Activated CD8-positive, alpha-beta memory T cell treated with anti-CD3 and anti-CD28 coated beads, Interleukin-2, amount 10 ng/mL, durations not matched to agents 7 days and 5 days (primary cell): ENCODE measurements at places on chromosomes 13 and 19. TPM values are rescaled to one million over a fixed set of nuclear protein-coding genes. Genes with fewer than 3 reads are reported as not detected.
A peak's percentile ranks its signal among the peaks of the same experiment; 100 is the strongest.

ZNF229 gene
- 0.61 TPM for total RNA-seq

GRCh38 chr19:855566-856120 is 3.5 kb downstream of the ELANE start:
- no peaks in the 10 kb centered on the region for H3K36me3 ChIP-seq
- peaks cover 13% of the 10 kb centered on the region for H3K27me3 ChIP-seq
- DNase-seq = no peak
- H3K4me3 ChIP-seq = no peak overlapping the region
- no peak overlapping the region for H3K27ac ChIP-seq

DNA sequence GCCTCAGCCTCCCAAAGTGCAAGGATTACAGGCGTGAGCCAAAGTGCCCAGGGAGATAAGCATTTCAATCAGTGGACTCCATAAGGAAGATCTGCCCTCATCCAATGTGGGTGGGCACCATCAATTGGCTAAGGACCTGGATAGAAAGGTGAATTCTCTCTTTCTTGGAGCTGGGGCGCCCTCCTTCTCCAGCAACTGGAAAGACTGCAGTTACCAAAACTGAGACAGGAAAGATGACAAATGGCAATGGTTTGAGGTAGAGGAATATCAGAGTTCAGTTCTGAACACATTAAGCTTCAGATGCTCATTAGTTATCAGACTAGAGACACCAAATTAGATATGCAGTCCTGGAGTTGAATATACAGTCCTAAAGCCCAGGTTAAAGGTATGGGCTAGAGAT is 10.5 kb upstream of the ELF1 start:
- no peaks in the 10 kb centered on the region for H3K27me3 ChIP-seq
- peaks cover 9% of the 10 kb centered on the region for H3K36me3 ChIP-seq
- no peak overlapping the region for H3K27ac ChIP-seq

DNA sequence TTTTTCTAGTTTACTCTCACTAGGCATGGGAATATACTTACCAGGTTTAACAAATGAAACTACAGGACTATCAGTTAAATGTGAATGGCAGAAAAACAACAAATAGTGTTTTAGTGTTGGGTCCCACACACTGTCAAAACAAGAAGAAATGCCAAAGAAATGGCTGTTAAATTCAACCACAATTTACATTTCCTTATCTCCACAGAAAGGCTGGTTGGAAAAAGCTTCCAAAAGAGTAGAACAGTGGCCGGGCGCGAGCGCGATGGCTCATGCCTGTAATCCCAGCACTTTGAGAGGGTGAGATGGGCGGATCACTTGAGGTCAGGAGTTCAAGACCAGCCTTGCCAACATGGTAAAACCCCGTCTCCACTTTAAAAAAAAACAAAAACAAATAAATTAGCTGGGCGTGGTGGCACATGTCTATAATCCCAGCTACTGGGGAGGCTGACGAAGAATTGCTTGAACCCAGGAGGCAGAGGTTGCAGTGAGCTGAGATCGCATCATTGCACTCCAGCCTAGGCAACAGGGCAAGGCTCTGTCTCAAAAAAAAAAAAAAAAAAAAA is 66.5 kb downstream of the SERP2 start:
- no peak for DNase-seq
- H3K4me3 ChIP-seq = no peak overlapping the region
- H3K4me1 ChIP-seq = peaks cover 15% of the 10 kb centered on the region
- peaks cover 41% of the 10 kb centered on the region for H3K27me3 ChIP-seq
- no peak overlapping the region for H3K27ac ChIP-seq

DNA sequence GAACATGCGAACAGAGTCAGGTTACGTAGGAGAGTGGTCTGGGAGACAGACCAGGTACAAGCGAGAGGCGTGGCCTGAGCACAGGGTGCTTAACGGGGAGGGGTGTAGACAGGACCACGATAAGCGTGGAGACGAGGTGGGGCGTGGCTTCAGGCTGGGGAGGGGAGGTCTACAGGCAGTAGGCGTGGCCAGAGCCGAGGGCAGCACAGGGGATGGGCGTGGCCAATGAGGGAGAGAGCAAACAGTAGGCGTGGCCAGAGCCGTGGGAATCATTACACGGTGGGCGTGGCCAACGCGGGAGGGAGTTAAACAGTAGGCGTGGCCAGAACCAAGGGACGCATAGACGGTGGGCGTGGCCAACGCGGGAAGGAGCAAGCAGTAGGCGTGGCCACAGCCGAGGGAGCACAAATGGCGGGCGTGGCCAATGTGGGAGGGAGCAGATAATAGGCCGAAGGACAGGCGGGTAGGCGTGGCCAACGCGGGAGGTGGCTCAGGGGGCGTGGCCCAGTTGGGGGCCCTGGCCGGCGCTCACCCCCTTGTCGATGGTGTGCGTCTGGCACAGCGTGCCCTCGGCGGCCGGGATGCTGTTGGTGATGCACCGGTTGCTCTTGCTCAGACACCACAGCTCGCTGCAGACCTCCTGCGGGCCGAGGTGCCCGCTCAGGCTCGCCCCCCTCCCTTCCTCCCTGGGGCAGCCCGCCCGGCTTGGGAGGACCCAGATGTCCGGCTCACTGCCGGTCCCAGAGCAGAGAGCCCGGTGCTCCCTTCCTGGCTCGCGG is 15.2 kb upstream of the MYO1F start:
- peaks cover 4% of the 10 kb centered on the region for H3K36me3 ChIP-seq
- DNase-seq = peak; percentile 90
- H3K4me1 ChIP-seq = peaks cover 11% of the 10 kb centered on the region
- H3K4me3 ChIP-seq = peak overlapping the region; percentile 63
- H3K27me3 ChIP-seq = peaks cover 6% of the 10 kb centered on the region

KLK15 gene
- not detected for total RNA-seq

DNA sequence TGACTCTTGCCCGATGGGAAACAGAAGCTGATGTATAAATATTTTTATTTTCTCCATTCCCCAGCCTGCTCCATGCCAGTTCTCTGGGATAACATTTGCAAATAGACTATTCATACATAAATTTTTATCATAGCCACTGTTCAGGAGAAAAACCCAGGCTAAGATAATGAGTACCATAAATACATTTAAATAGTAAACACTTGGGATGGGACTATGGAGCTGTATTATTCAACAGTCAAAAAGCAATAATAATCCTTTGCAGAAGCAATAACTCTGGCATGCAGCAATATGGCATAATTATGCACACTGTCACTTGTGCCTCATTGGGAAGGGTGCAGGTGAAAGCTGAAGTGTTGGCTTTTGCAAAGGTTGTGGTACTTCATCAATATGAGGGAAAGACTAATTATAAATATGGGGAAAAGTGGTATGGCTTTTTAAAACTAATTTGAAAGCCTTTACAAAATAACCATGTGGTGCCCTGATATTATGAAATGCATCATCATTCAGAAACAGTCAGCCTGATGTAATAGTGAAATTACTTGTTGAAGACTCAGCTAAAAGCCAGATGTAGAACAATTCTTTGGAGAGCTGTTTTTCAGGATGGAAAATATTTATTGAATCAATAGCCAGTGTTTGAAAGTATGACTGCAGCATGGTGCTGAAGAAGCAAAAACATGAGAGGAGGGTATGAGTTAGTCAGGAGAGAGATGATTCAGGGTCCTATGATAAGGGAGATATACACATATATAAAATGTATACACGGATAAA is 2476.7 kb downstream of the PCDH9 start:
- no peak overlapping the region for H3K27ac ChIP-seq
- H3K36me3 ChIP-seq = no peaks in the 10 kb centered on the region
- DNase-seq = no peak
- no peak overlapping the region for H3K4me3 ChIP-seq

POU4F1 gene
- total RNA-seq = 0.18 TPM

FCER2 gene
- 0.23 TPM for total RNA-seq

DNA sequence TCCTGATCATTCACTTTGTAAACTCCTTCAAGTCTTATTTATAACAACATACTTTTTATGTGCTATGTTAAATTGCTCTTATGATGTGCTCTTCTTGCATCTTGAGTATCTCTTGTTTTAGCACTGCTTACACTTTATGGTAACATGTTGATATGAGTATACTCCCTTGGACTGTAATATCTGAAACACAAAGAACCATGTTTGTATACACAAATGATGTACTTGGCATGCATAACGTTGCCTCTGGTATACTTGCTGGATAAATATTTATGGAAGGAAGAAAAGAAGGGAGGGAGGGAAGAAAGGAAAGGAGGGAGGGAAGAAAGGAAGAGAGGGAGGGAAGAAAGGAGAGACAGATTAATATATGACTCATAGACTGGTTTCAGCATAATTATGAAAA is 333.2 kb downstream of the PCDH9 start:
- H3K4me3 ChIP-seq = no peak overlapping the region
- no peaks in the 10 kb centered on the region for H3K36me3 ChIP-seq
- DNase-seq = no peak
- no peaks in the 10 kb centered on the region for H3K27me3 ChIP-seq
- H3K27ac ChIP-seq = no peak overlapping the region
- H3K4me1 ChIP-seq = no peaks in the 10 kb centered on the region

- no peaks in the 10 kb centered on the region for H3K27me3 ChIP-seq
- no peak overlapping the region for H3K27ac ChIP-seq
- no peak for DNase-seq
These were observed 1005.1 kb downstream of the PCDH9 start for GRCh38 chr13:66225072-66225471.

SLC15A1 gene
- total RNA-seq = not detected

DNA sequence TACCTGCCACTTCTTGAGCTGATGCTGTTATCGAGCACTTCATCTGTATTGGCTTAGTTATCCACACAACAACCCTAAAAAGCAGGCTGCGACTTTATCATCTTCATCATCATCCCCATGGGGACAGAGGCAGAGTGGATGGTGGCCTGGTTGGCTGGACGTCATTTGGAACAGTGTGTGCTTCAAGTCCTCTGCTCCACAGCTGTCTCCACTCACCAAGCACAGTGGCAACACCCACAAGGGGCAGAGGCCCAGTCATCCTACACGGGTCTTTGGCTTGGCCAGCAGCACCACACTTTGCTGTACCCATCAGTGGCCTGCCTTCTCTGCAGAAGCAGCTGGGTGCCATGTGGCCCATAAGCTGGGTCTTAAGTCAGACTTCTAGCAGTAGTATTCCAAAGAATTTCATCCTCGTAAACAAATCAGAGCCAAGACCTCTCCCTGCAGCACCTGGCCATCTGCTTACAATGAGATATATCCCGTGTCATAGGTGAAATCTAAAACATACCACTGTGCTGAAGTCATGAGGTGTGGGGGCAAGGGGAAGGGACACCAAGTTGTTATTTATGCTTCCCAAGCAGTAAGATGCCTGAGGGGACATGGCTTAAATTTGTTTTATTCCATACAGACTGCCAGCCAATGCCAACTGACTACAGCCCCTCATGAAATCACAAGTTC is 47.9 kb upstream of the EPHX3 start:
- no peak overlapping the region for H3K4me3 ChIP-seq
- H3K4me1 ChIP-seq = peaks cover 54% of the 10 kb centered on the region
- H3K36me3 ChIP-seq = no peaks in the 10 kb centered on the region
- H3K27ac ChIP-seq = no peak overlapping the region

TSSK6 gene
- total RNA-seq = 6.3 TPM

DNA sequence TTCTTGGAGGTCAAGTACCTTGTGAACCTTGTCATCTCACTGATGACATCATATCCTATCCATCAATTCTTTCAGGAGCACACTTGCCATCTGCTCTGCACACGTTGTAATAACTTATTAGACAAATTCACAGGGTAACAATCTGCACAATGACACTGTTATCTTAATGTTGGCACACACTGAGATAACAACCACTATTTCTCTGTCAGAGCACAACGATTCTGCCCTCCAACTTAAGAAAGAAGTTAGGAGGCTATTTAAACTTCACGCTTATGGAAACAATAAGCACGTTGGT is 351.3 kb downstream of the DACH1 start:
- H3K27ac ChIP-seq = no peak overlapping the region
- no peak overlapping the region for H3K4me3 ChIP-seq
- no peaks in the 10 kb centered on the region for H3K4me1 ChIP-seq
- DNase-seq = no peak
- H3K27me3 ChIP-seq = no peaks in the 10 kb centered on the region

DNA sequence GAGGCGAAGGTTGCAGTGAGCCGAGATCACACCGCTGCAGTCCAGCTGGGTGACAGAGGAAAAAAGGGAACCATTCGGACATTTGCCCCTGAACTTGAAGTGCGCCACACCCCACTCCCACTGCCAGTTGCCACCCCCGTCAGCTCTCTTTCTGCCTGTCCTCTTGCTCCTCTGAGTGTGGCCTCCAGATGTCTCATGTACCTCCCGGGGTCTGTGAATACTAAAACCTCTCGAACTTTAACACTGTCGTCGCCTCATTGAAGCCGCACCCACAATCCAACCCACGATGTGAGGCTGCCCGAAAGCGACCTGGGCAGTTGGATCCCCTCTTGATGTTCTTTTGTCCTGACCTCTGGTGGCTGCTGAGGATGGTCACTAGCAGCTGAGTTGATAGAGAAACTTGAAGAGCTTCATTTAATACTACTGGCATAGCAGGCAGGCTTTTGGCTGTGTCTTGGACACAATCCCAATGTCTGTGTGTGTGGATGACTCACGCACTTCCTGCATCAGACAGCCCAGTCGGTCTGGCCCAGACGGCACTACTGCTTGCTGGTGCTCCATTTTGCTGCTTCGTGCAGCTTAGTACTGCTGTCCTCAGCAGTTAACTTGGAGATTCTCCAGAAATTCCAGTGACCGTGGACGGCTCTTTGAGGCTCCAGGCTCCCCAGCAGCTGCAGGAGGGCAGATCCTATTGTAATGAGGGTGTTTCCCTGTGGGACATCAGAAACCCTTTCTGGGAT is 4.2 kb downstream of the FPR3 start:
- no peak overlapping the region for H3K27ac ChIP-seq
- H3K4me1 ChIP-seq = no peaks in the 10 kb centered on the region
- H3K27me3 ChIP-seq = no peaks in the 10 kb centered on the region
- DNase-seq = no peak
- H3K4me3 ChIP-seq = no peak overlapping the region

GRCh38 chr13:28533125-28533436 is 38.2 kb upstream of the FLT1 start:
- peaks cover 37% of the 10 kb centered on the region for H3K27me3 ChIP-seq
- peak overlapping the region; percentile 5 for H3K4me3 ChIP-seq
- no peak overlapping the region for H3K27ac ChIP-seq
- no peak for DNase-seq
- H3K36me3 ChIP-seq = peaks cover 3% of the 10 kb centered on the region
- H3K4me1 ChIP-seq = peaks cover 2% of the 10 kb centered on the region

- peaks cover 2% of the 10 kb centered on the region for H3K36me3 ChIP-seq
- no peak for DNase-seq
- H3K27me3 ChIP-seq = no peaks in the 10 kb centered on the region
- H3K4me1 ChIP-seq = peaks cover 13% of the 10 kb centered on the region
These were observed 238.1 kb downstream of the FOXO1 start for GRCh38 chr13:40428354-40428753.

FFAR2 gene
- total RNA-seq = not detected

KLC3 gene
- not detected for total RNA-seq

GRCh38 chr19:17153996-17154395 is 61.2 kb upstream of the USE1 start:
- H3K4me1 ChIP-seq = no peaks in the 10 kb centered on the region
- H3K27ac ChIP-seq = no peak overlapping the region
- no peaks in the 10 kb centered on the region for H3K27me3 ChIP-seq
- DNase-seq = no peak
- H3K36me3 ChIP-seq = peaks cover 36% of the 10 kb centered on the region

IZUMO2 gene
- total RNA-seq = not detected

ADM5 gene
- 2.7 TPM for total RNA-seq

ZNF700 gene
- 16.9 TPM for total RNA-seq
